ENCODE measurements at places on chromosomes 12 and 14.

DNA sequence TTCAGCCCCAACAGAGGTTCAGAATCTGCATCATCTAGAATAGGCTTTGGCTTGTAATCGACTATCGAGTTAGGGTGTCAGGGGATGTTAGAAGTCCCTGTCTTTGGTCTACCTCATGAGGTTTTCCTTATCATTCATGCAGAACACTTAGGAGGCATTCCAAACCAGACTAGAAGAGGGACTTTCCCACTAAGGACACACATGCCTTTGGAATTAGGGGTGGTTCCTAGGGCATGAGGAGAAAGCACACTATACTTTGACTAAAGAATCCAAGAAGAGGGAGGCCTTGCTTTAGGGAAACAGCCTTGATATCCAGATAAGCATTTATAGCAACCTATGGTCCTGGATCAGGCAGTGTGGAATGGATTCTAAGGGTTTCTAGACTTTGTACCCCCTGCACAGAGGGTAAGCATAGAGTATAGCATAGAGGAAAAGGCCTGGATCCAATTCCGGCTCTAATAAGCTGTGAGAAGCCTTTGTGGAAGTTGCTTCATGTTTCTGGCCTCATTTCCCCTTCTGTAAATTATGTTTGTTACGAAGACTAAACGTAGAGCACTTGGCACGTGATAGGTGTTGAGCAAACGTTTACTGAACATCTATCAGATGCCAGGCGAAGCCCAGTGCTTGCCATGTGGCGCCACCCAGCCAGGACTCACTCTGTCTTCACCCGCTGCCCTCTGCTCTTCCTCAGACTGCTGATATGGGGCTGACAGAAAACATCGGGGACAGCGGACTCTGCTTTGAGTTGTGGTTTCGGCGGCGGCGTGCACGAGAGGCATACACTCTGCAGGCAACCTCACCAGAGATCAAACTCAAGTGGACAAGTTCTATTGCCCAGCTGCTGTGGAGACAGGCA lies 13.2 kb downstream of the ZNF219 start:
- no peak for DNase-seq

- no peak for DNase-seq
Measured at GRCh38 chr12:7075939-7076338, 15.4 kb downstream of the C1S start.

GRCh38 chr12:130434560-130434959 lies 96.9 kb downstream of the PIWIL1 start:
- DNase-seq, result no peak

DNA sequence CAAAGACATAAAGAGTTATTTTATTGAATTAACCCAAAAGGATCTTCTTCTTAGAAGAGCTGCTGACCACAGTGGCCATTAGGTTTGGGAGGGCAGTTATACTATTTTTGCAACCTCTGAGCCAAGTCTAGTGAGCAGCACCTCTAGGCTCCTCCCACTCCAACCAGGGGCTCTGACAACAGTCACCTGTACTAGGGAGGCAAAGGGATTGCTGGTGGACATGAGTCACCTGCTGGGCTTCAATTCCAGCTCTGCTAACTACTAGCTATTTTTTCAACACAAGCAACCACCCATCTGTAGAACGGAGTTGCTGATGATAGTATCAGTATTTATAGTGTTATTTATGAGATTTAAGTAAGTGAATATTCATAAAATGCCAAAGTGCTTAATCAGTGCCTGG lies 166.0 kb downstream of the KLHL28 start:
- no peak for DNase-seq

DNA sequence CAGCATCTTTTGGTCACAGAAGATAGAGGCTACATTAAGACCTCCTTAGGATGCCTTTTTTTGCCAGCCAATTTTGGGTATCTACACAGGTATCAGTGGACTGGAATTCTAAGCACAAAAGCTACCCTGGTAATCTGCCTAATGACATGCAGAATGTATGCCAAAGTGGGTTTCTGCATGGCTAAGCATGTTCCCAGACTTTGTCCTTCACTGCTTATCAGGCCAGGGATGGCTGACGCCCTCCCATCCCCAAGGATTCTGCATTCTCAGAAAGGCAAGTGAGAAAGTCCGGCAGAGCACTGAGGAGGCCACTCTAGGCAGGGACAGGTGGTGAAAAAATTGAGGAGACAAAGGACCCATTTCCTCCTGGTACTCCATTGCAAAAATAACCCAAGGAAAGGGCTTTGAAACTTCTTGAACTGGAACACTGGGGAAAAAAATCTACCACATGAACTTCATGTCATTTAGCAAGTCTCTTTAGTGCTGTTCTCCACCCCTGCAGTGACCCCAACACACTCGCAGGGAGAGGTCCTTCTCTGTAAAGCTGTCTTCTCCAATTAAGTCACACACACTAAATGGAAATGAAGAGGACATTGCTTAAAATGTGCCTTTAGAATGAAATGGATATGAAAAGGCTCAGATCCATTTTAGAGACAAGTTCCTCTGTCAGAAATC lies 91.7 kb upstream of the MAX start:
- DNase-seq, result no peak

GRCh38 chr14:93430315-93431035 lies at the start of gene UNC79:
Gene UNC79, plus strand, starts transcription at chr14:93430939. Its CDS starts 91 bp downstream, at chr14:93431030.
- DNase-seq, result peak; percentile 28

- DNase-seq, result no peak
Measured at GRCh38 chr12:107304588-107305532, 211.5 kb upstream of the CRY1 start.

- DNase-seq, result no peak
Measured at GRCh38 chr14:74077401-74077800, 6.9 kb downstream of the ALDH6A1 start.

DNA sequence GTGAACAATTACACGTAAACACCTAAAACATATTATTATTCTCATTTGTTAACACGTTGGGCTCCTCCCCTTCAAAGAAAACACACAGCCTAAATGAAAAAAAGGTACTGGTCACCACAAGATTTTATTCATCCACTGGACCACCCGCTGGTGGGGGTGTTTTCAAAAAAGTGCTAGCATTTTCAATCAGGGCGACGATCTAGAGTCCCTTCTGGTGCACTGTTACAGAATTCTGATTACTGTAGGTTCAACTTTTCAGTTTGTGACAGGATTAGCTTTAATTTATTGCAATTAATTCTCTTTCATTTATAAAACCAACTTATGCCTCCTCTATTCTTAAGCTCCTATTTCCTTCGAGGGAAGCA lies 443 bp downstream of the MAGOHB start:
- no peak for DNase-seq

DNA sequence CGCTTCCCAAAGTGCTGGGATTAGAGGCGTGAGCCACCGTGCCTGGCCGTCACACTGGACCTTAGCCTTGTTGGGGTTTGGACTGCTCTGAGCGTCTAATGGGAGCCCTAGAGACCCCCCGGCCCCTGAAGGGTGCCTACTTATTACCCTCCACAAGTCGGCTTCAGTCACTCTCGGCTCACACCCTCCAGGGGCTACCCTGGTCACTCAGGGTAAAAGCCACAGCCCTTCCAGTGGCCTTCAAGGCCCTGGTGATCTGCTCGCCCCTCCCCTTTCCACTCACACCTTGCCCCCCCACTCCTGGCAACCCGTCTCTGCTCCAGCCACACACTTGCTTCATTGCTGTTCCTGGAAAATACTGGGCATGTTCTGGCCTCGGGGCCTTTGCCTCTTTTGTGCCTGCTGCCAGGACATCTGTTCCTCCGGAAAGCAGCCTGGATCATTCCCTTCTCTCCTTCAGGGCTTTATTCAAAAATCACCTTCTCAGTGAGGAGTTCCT lies 3.6 kb upstream of the MORN3 start:
- peak; percentile 16 for DNase-seq
